Activated naive CD4-positive, alpha-beta T cell treated with anti-CD3 and anti-CD28 coated beads for 36 hours (primary cell): ENCODE measurements at places on chromosomes 3 and 15.
A peak's percentile ranks its signal among the peaks of the same experiment; 100 is the strongest.

- no peaks in the 10 kb centered on the region for H3K36me3 ChIP-seq
- H3K4me1 ChIP-seq: peaks cover 11% of the 10 kb centered on the region
- no peak overlapping the region for H3K4me3 ChIP-seq
- DNase-seq: no peak
Measured at GRCh38 chr3:46105306-46105919, 78.1 kb upstream of the XCR1 start.

DNA sequence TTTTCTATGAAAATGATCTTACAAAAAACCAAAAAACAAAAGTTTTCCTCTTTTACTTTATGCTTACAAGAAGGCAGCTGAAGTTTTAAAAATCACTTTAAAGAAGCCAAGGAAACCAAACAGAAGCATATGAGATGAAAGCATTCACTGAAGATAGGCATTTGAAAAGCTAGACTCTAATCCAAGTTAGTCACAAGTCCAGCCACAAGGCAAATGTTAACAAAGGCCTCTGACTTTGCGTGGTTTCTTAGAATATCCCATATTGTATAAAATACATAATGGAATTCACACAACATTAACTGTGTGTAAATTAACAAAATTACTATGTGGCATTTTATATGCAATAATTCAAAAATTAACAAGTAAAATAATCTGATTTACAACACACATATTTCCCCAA lies 17.7 kb downstream of the MRPL3 start:
- DNase-seq: no peak
- H3K4me1 ChIP-seq: peaks cover 16% of the 10 kb centered on the region
- H3K4me3 ChIP-seq: no peak overlapping the region
- no peak overlapping the region for H3K27ac ChIP-seq
- no peaks in the 10 kb centered on the region for H3K27me3 ChIP-seq
- peaks cover 33% of the 10 kb centered on the region for H3K36me3 ChIP-seq

- no peak overlapping the region for H3K4me3 ChIP-seq
- H3K4me1 ChIP-seq: no peaks in the 10 kb centered on the region
- DNase-seq: no peak
- no peak overlapping the region for H3K27ac ChIP-seq
Measured at GRCh38 chr3:132164469-132165092, 129.8 kb upstream of the CPNE4 start.

- H3K27ac ChIP-seq: no peak overlapping the region
- H3K27me3 ChIP-seq: no peaks in the 10 kb centered on the region
- no peaks in the 10 kb centered on the region for H3K36me3 ChIP-seq
- no peak overlapping the region for H3K4me3 ChIP-seq
Measured at GRCh38 chr15:73781038-73781925, 28.1 kb upstream of the INSYN1 start.

- H3K36me3 ChIP-seq: no peaks in the 10 kb centered on the region
- no peak overlapping the region for H3K27ac ChIP-seq
- peak overlapping the region; percentile 79 for H3K4me3 ChIP-seq
- H3K4me1 ChIP-seq: peaks cover 70% of the 10 kb centered on the region
- peak; percentile 40 for DNase-seq
- H3K27me3 ChIP-seq: peaks cover 5% of the 10 kb centered on the region
Measured at GRCh38 chr15:91853948-91854638, 585 bp downstream of the SLCO3A1 start.

- no peak for DNase-seq
- peaks cover 1% of the 10 kb centered on the region for H3K36me3 ChIP-seq
- no peak overlapping the region for H3K4me3 ChIP-seq
- no peak overlapping the region for H3K27ac ChIP-seq
- no peaks in the 10 kb centered on the region for H3K27me3 ChIP-seq
Measured at GRCh38 chr3:107600780-107601179, 78.0 kb downstream of the BBX start.
